HS-5 (cell line): ENCODE measurements at places on chromosomes 6 and 20.

DNA sequence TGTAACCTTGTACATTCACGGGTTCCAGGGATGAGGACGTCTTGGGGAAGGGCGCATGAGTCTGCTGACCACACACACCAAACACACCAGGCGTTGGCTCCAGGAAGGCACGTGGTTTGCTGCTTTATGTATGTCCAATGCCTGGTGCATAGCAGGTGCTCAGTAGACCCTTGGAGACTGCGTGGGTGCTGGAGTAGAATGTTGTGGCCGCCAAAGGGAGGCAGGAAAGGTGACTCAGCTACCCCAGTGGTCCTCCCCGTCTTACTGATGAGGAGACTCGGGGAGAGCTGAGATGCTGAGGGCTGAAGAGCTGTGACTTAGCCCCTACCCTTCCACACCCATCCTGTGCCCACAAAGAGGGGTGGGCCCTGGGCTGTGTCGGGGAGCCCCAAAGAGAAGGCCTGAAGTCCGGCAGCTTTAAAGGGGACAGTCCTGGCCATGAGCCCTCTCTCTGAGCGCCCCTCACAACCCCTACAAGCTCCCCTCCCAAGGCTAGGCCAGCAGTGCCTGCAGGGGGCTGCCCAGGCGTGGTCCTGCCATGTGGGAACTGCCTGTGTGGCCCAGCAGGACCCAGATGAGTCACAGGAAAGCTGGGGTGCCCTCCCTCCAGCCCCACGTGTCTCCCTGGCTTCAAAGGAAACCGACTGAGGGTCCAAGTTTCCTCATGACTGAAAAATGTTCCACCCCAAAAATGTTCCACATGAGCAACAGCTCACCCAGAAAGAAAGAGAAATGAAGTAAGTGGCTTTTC is 28.0 kb upstream of the PTGIS start:
- DNase-seq: no peak

DNA sequence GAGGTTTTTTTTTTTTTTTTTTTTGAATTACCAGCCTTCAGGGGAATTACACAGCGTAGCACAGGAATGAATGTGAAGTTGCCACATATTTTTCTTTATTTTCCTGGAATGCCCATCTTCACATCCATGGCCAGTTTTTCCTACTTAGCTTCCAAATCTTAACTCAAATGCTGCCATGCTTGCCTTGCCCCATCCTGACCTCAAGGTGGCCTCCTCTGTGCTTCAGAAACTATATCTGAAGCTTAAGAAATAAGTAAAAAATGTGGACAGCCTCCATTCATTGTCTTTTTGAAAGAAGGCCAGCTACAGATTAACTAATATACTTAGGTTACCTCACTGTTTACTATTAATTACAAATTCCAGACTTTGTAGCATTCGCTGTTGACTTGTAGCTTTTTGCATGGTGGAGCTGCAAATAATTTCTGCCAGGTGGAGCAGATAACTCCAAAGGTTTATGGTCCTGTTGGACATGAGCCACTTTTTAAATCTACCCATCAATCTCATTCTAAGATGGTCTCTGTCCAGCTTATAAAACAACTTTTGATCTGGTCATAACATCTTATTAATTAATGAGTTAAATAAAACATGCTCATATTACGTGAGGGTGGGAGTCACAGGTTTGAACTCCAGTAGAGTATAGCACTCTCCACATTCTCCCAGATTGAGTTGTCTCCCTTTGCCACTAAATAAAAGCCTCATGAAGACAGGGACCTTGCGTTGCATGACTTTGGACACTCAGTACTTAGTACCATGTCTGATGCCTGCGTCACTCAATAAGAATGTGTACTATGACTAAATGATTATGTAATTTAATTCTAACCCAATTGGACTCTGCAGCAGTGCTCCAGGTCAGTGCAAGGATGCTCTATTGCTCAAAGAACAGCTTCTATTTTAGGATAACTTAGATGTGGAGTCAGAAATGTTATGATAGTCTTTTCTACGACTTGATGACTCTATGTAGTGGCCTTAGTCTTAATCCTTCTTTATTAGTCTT is 678.6 kb upstream of the CITED2 start:
- no peak for DNase-seq

DNA sequence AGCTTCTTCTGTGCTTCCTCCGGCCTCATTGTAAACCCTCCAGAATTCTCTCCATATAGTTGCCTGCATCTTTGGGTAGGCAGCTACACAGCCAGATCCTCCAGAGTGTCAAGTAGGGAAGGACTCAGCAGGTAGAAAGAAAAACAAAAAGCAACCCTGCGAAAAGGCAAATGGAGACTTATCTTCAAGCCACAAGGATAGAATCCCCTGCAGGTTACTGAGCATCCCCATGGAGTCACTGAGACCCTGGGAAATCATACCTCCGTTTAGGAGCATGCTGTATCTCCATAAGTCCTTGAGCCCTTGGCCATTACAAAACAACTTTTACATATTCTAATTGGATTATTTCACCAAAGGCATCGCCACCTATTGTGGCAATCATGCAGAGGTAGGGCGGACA is 28.6 kb downstream of the ALDH8A1 start:
- DNase-seq: no peak

DNA sequence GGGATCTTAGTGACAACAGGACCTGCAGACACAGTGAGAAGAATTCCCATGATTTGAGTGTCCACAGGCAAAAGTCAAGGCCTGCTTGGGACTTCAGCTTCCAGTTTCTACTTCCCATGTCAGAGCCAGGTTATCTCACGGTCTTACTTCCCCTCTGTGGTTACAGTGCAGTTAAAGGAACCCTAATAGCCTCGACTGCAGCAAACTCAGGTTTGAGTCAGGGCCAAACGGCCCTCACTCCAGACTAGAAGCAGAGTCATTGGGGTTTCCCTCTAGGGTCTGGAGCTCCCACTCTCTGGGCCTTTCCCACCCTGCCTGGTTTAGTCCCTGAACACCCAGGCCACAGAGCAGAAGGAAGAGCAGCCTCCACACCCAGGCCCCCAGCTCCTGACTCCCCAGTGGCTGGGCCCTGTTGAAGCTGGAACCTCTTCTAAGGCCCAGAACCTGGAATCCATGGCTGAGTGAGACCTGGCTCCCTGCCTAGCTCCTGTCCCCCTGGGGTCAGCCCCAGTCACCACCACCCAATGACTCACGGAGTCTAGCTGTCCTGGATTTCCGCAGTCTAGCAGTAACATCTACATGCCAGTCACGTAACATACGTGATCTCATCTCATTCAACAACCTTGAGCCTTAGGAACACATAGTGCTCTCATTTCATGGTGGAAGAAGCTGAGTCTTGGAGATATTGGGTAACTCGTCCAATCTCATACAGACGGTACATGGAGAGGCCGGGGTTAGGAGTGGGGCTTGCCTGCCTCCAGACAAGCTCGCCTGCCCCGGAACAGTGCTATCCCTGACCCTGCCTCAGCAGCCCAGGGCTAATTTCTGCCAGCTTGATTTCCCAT is 9.2 kb upstream of the GHRH start:
- no peak for DNase-seq

GRCh38 chr6:3176562-3177355 is 19.4 kb upstream of the TUBB2A start:
- peak; percentile 74 for DNase-seq

DNA sequence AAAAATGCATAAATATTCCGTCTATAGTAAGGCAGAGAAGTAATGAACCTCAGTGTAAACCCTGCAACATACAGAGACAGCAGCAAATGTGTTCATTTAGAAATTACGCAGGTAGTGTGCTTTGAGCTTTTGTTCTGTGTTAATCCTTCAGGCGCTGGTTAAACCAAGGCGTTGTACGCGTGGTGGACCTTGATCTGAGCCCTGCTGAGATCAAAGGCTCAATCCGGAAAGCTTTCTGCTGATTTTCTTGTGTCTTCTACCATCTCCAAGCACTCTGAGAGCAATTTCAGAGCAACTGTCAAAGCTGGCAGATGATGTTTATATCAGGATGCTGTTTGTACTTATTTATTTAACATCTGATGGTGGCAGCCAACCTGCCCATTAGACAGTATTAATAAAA is 382.8 kb downstream of the CDH26 start:
- no peak for DNase-seq

- DNase-seq: no peak
Observed at GRCh38 chr20:5192570-5193431, 66.0 kb downstream of the CDS2 start.

GRCh38 chr20:4100679-4101078 is 85.3 kb upstream of the RNF24 start:
- no peak for DNase-seq

DNA sequence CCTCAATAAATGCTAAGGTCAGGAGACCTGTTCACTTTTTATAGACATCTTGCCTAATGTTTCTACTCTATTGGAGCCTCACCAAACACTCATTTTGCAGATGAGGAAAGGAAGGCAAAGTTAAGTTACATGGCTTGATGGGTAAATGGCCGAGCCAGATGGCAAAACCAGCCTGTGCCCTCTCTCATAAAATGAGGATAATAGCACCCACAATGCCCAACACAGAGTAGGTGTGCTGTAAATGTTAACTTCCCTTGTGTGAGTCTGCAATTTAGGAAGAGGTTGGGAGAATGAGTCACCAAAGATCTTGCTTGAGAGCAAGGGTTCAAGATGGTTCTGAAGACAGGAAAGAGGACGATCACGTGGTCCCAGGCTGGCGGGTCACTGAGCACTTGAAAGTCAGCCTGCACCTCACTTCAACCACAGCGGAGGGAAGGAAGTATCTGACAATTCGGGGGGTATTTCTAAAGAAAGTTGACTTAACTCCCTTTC is 3.3 kb downstream of the KCNK5 start:
- DNase-seq: no peak

- peak; percentile 40 for DNase-seq
Observed at GRCh38 chr6:15876406-15876805, 213.6 kb upstream of the DTNBP1 start.

GRCh38 chr6:13579911-13580310 is 5.5 kb downstream of the SIRT5 start:
- DNase-seq: no peak

- DNase-seq: no peak
Observed at GRCh38 chr6:107697682-107698081, 126.4 kb downstream of the SCML4 start.

- DNase-seq: no peak
Observed at GRCh38 chr6:156347246-156347645, 429.9 kb upstream of the ARID1B start.

DNA sequence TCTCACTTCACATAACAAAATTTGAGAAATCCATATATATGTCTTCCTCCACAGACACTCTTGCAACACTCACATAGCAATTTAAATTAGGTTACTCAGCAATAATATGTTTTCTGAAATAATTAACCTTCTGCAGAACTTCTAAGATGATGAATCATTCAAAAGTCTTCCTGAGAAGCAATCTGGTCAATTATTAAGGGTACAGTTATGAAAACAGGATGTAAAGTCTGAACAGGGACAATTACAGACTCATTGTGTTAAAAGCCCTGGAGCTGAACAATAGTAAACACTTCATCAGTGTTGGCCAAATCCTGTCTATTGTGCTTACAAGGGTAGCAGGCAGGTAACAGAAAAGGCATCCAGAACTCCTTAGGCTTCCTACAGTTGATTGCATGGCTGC is 75.4 kb downstream of the FILIP1 start:
- peak; percentile 34 for DNase-seq

GRCh38 chr6:138765896-138766655 is 7.5 kb upstream of the CCDC28A start:
- peak; percentile 6 for DNase-seq

GRCh38 chr20:44435630-44436335 is 39.9 kb upstream of the TTPAL start:
- no peak for DNase-seq

DNA sequence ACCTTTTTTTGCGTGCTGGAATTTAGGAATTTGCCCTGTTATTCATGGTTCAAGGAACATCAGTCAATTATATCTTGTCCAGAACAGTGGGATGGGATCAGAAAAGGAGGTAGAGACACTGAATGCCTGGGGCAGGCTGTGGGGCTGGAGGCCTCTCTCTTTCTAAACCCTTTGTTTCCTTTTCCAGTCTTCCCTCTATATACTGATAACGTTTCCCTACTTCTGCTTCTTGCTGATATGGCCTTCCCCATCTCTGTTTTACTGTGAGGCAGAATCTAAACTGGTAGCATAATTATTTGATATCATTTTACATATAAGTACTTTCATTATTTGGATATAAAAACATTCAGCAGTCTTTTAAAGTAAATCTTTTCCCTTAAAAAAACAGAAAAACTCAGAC is 67.5 kb downstream of the DNAH8 start:
- DNase-seq: no peak

- DNase-seq: no peak
Observed at GRCh38 chr6:24632573-24632972, 13.4 kb downstream of the KIAA0319 start.

GRCh38 chr6:81130061-81130460 is 622.4 kb downstream of the TENT5A start:
- DNase-seq: no peak

DNA sequence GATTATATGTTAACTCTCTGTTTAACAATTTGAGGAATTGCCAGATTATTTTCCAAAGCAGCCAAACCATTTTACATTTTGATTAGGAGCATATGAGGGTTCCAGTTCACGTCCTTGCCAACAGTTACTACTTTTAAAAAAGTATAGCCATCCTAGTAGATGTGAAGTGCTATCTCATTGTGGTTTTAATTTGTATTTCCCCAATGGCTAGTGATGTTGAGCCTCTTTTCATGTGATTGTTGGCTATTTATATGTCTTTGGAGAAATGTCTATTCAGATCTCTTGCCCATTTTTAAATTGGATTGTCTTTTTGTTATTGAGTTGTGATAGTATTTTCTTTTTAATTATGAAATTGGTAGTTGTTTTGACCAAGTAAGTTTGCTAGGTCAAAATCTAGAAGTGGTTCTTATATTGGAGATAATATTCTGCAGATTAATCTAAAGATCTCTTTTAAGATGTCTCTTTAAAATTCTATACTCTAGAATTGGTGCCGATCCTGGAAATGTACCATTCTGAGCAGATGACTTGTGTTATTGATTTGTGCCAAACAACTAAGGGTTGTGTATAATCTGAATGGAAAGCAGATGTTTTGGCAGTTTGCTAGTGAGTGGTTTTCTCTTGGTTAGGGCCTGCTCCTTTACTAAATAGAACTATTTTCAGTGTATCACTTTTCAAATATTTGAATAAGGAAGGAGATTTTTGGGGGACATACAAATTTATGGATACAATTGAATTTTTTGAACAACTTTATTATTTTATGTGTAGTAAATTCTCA is 99.5 kb downstream of the CDKAL1 start:
- DNase-seq: no peak

DNA sequence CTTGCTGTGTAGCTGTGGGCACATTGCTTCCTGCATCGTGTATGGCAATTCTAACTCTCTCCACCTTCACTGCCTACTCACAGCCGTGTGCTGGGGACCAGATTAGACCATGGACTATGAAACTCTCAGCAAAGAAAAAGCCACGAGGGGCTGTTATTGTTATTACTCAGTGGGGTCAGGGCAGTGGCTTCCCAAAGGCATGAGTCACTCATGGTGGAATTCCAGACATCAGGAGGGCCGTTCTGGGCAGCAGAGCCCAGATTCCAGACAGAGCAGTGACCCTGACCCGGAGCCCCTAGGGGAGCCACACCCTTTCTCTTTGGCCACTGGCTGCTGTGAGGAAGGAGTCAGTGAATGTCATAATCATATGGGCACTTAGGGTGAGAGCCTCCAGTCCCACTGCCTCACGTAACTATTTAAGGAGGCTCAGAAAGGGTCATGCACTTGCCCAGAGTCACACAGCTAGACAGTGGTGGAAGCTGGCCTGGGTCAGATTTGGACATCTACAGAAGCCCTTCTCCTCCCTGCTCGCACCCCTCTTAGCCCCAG is 22.2 kb upstream of the CCN5 start:
- DNase-seq: peak; percentile 100

GRCh38 chr6:73389854-73390253 is 4.8 kb upstream of the DDX43 start:
- no peak for DNase-seq

GRCh38 chr6:142088858-142089216 is 43.9 kb upstream of the GJE1 start:
- DNase-seq: no peak
